Body of pancreas (tissue), 4 donors: ENCODE measurements at places on chromosomes 16 and 17. TPM values are rescaled to one million over a fixed set of nuclear protein-coding genes. Genes with fewer than 3 reads are reported as not detected.
A peak's percentile ranks its signal among the peaks of the same experiment; 100 is the strongest.

Gene CNGB1
- not detected for total RNA-seq

Gene PPL
- 26.0 TPM for total RNA-seq

DNA sequence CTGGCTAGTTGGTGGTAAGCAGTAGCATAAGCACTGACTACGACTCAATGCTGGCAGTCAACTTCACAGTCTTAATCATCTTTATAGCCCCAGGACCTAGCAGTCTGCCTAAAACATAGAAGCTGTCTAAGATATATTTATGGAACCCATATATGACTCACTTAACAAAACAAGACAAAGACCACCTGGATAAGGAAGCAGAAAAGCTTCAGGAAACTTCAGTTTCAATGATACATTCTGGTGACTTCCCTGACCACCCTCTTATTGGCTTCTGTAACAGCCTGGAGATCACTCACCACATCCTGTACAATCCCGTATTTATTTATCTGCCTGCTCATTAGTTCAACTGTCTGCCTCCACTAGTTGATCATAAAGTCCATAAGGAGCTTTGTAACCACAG lies 95.5 kb downstream of the PMP22 start:
- no peak for DNase-seq

GRCh38 chr17:32771396-32771795 lies 105.5 kb downstream of the MYO1D start:
- DNase-seq: no peak

DNA sequence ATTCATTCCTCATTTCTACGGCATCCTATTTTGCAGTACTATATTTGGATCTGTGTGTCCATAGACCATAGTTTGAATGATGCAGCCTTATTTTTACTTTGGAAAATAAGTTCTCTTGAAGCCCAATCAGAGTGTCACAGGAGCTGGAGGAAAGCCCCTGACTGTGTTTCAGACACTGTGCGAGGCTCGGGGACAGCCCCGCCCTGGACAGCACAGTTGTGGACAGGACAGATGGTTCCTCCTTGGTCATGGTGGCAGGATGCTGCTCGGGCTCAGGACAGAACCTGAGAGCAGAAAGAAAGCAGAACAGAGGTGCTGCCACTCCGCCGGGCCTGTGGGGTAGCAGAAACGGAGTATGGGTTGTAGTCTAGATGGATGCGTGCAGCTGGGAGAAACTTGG lies 22.9 kb downstream of the BANP start:
- no peak for DNase-seq

Gene SMCR8
- 9.1 TPM for total RNA-seq

GRCh38 chr16:245105-245504 lies 10.5 kb downstream of the FAM234A start:
- DNase-seq: no peak

DNA sequence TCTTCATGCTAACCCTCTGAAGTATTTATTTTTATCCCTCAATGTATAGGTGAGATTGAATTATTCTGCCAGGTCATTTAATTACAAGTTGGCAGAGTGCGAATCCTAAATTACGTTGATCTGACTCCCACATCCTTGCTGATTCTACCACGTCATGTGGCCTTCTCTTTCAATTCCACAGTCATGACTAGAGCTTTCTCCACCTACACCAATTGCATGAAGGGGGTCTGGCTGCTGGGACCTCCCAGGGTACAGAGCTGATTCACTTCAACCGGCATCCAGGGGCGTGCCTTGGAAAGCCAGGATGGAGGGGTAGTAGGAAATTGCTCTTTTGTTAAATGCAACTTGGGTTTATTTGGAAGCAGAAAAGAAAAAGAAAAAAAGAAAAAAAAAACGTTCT lies 41.1 kb upstream of the CDH13 start:
- no peak for DNase-seq

GRCh38 chr16:80058214-80058613 lies 457.7 kb upstream of the MAF start:
- peak; percentile 29 for DNase-seq

- DNase-seq: no peak
Measured at GRCh38 chr16:67833030-67833414, 9.1 kb upstream of the THAP11 start.

GRCh38 chr16:165539-166374 lies at the start of gene HBM:
TSS of gene HBM (plus strand) at chr16:165978. CDS start at chr16:165998, 20 bp downstream.
- DNase-seq: no peak

Gene LASP1
- 70.3 TPM for total RNA-seq

Gene SOX9
- 35.8 TPM for total RNA-seq

Gene PIK3R5
- 4.7 TPM for total RNA-seq

Gene MMP2
- total RNA-seq: 58.7 TPM

Gene ABCA8
- 16.8 TPM for total RNA-seq

Gene TBC1D3
- total RNA-seq: not detected

- DNase-seq: no peak
Measured at GRCh38 chr16:56450275-56450985, 702 bp downstream of the NUDT21 start.

DNA sequence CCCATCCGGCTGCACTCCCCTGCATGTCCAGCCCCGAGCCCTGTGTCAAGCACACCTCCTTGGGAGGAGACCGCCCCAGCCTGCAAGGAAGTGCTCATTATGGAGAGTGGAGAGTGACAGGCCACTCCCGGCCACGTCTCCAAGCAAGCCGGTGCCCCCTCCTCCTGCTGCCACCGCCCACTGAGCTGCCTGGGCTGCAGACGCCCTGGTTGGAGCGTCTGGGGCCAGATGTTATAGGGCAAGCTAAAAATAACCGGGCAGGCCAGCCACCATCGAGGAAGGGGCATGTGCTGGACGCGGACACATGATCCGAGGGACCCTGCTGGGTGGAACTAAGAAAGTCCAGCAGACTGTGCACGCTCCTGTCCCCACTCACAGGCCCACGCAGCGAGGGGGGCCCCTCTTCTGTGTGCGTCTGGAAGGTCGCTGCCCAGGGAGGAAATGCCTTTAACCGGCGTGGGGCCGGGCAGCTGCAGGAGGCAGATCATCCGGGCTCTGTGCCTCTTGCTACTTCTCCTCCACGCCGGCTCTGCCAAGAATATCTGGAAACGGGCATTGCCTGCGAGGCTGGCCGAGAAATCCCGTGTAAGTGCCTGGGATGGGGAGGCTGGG lies at the start of gene WFDC1:
Gene WFDC1, plus strand, starts transcription at position 348 of the 612 bp plus-strand sequence. Its CDS starts 94 bp downstream, at position 442.
- no peak for DNase-seq

Gene SOST
- not detected for total RNA-seq

Gene COPZ2
- total RNA-seq: 7.0 TPM

GRCh38 chr16:88048985-88049384 lies 97.8 kb downstream of the BANP start:
- DNase-seq: no peak

GRCh38 chr17:79741751-79742588 lies 11.2 kb downstream of the ENPP7 start:
- peak; percentile 72 for DNase-seq

DNA sequence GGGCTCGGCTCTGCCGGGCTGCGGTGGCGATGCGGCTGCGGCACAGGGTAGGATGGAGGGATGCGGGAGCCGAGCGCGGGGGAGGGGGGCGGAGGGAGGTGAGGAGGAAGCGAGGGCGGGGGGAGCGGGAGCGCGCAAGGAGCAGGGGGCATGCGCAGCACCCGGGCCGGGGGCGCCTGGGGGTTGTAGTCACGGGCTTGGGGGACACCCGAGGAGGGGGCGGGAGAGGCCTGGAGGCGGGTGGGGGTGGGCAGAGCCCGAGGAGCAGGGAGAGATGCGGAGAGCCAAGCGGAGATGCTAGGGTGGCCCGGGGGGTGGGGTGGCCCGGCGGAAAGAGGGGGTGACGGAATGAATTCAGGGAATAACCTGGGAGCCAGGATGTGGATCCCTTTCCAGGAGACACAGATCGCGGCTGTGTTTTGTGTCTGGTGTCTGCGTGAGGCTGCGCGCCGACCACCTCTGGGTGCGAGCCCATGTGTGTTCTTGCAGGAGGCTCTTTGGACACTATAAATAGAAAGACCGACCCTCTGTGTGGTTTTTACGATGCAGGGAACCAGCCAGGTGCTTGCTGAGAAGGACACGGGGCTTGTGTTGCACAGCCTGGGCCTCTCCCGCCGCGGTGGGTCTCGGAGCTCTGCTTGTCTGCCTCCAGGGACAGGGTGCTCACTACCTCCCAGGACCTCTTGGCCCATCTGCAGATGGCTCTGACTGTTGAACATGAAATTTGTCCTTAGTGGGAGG lies at the start of gene STX1B:
Gene STX1B, minus strand, starts transcription at position 54 of the 741 bp plus-strand sequence. CDS start 242 bp downstream, outside the sequence.
- DNase-seq: no peak

GRCh38 chr17:74431568-74432423 lies at the start of gene GPRC5C:
TSS of gene GPRC5C (plus strand) at chr17:74432088. CDS start at chr17:74439777, 7,689 bp downstream.
- peak; percentile 95 for DNase-seq

GRCh38 chr16:80299416-80299815 lies 241.4 kb upstream of the DYNLRB2 start:
- no peak for DNase-seq
